ENCODE measurements at places on chromosomes 3 and 15.

GRCh38 chr3:149415484-149415883, 38.0 kb upstream of the TM4SF1 start:
- DNase-seq, result no peak

DNA sequence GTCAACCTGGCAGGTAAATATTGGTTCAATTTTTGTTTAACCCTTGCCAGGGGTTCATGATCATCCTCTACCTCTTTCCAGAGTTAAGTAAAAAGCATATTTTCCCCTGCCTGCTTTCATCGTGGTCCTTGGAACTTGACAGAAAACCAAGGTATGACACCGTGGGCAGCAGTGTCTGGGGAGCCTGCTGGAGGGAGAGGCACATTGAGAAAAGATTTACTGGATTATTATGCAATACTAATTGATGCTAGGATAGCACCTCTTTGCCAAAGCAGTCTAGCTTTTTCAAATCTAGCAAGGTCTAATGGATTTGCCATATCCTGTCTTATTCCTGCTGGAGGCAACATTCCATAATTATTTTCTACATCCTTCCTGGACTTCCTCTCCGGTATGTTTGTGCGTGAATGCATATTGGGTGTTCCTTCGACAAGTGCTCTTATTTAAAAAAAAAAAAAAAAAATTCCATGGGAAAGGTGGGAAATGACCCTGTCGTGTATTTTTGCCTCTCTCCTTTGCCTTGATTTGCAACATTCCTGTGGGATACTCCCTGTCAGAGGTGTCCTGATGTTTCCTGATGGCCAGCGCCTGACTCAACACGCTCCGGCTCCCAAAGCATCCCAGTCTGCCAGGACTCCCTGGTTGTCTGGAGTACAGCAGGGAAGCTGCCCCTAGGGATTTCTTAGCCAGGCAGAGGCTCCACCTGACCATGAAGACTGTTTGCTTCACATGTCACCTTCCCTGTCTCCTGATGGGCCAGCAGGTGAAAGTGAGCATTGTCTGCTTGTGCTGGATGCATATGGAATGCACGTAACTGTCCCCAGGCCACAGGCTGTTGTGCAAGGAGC, 6.3 kb downstream of the BHLHE40 start:
- no peak for DNase-seq

DNA sequence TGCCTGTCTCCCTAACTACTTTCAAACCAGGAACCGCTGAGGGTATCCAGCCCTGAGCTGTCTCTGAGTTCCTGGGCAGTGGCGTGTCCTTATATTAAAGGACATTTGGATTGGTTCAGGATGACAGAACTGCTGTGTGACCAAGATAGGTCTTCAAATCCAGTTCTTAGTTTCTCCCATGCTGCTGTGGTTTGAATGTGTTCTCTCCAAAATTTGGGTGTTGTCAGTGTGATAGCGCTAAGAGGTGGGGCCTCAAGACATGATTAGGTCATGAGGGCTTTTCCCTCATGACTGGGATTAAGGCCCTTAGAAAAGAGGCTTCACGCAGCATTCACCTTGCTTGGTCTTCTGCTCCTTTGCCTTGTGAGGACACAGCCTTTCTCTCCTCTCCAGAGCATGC, 376.5 kb upstream of the TPM1 start:
- no peak for DNase-seq

DNA sequence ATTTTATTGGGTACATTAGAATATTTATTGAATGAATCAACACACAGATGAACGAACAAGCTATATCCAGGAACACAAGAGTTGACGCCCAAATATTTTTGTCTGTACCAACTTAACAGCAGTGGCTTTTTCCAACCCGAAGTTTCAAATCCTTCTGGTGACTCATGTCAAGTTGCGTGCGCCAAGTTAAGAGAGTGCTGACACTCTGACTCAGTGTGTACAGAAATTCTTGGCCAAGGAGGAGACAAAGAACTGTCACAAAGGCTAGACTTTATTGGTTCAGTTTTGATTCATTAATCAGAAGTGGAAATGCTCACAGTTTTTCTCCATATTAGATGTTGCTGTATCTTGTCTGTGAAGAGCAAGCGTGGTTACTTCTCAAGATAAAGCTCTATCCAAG, 59.6 kb upstream of the TSC22D2 start:
- no peak for DNase-seq

DNA sequence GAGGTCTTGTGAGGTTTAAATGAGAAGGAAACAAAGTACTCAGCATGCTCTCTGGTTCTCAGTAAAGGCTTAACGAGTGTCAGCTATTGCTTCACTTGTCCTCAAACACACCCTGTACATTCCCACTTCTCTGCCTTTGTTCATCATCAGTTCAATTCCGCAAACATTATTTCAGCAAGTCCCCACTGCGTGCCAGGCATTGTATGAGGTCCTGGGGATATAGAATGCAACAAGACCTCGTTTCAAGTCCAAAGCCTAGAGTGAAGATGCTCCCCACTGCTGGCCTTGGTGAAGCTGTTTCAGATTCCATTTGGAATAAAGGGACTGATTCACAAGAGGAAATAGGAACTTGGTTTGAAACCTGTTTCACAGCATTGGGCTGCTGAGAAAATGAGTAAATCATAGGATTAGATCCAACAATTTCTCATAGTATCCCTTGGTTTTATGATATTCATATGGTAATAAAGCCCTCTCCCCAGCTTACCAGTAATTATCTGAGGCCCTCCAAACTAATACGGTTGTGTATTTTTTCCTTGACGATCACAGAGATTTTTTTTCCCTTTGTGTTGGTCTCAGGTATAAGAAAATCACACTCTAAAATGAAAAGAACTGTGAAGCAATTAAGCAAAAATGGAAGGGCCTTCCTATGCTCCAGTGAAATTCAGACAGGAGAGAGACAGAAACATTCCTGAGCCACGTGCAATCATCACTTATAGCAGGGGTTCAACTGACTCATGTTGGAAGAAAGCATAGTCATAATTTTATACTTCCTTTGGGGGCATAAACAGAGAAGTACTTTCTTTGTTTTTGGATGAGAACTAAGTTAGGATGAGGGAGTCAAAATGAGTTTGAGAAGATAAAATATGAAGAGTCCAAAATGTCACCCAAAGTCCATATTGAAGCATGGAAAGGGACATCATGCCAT, 258.6 kb downstream of the RORA start:
- no peak for DNase-seq

DNA sequence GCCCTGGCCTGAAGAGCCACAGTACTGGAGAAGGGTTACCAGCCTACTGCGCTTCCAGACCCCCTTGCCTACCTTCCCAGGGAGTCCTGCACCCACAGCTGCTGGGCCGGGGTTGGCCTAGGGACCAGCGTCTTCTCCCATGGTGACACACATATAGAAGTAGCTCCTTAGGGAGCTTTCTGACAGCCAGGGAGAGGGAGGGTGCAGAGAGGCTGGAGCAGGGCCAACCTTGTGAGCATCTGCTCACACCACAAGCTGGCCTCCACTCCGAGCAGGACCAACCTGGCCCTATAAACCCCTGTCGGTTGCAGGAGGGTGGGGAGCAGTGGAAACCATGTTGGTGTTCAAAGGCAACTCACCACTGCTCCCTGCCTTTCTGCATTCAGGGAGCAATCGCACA, 35.2 kb downstream of the SRPRB start:
- DNase-seq, result no peak
